ENCODE measurements at places on chromosomes 5 and 9. TPM values are rescaled to one million over a fixed set of nuclear protein-coding genes. Genes with fewer than 3 reads are reported as not detected.

- DNase-seq: peak; percentile 51
Observed at GRCh38 chr5:68436686-68437520, 221.3 kb downstream of the PIK3R1 start.

DNA sequence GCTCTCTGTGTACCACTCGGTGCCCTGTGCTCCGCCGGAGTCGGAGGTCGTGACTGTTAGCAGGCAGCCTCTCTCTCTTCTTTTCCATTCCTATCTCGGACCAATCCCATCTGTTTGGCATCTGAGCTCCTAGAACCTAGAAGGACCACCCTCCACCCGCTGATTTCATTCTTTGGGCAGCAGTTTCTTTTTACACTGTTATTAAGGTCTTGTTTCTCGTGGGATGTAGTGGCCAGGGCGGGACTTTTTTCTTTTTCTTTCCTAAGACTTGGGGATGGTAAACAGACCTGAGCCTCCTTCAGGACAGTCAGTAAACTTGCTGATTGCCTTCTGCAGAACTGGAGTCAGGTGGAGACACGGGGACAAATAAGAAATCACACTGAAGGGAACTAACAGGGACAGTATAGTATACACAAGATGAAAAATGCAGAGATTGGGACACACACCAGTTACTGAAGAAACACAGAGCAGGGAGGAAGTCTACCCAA, 500 bp downstream of the URM1 start:
- no peak for DNase-seq

DNA sequence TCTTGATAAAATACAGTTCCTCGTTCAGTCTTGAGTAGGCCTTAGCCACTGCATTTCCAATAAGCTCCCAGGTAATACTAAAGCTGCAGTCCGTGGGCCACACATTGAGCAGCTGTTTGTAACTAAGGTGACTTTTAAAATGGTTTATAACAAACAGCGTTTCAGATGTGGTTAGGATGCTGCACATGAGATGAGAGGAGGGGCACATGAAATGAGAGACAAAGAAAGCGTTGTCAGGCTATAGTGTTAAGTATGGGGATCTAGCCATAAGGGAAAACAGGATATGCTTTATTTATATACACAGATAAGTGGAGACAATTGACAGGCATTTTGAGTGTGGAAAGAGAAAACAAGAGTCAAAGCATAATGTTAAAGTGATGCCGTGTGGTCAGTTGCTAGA, 89.9 kb downstream of the PAM start:
- no peak for DNase-seq

DNA sequence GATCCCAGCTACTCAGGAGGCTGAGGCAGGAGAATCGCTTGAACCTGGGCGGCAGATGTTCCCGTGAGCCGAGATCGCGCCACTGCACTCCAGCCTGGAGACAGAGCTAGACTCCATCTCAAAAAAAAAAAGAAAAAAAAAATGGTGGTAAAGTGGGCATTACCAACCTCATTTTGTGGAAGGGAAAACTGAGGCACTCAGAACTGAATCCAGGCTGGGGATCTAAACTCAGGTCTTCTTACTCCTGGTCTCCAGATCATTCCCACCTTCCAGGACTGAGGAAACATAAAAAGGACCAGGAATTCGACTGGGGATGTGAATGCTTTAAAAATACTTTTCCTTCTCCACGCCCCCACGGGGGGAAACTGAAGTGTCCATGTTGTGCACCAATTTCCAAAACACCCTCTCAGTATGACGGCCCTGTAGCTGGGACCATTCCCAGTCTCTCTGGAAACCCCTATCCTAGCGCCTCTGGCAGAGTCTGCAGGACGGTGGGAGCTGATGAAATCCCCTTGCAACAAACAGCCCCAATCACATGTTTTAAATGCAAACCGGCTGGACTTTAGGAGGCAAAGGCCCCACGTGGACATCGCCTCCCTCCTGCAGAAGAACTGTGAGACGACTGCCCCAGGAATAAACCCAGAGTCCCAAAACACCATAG, 8.9 kb upstream of the AKNA start:
- peak; percentile 92 for DNase-seq

DNA sequence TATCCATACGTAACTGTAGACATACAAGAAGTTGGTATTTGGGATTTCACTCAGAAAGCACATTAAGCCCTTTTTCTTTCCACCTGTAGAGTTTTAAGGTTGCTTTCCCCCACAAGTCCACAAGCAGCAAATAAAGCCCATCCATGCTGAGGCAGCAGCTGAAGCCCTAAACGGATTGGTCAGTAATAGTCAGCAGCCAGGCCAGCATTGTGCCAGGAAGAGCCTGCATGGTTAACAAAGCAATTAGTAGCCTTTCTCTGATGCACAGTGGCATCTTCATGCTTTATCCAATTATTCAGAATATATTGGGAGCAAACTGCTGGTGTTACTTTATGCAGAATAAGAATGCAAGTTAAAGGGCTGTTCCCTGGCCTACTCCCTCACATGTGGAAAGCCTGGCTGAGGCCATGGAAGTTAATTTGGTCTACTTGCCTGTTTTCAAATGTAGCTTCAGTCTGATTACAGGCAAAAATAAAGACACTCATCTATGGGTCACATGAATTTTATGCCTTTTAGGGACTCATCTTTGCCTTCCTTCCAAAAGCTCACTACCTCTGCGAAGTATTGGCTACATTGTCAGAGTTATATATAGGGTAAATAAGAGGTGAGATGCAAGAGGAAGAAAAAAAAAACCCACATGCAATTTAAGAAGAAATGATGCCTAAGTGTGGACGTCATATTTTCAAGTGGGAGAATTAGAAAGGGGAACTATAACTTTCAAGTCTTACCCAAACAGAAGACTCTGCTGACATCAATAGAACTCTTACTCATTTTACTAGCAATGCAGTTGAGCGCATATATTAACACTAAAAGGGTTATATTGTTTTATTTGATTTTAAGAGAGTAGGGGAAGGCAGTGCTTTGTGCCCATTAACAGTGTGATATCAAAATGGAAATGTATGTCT, 15.9 kb downstream of the EBF1 start:
- DNase-seq: no peak

DNA sequence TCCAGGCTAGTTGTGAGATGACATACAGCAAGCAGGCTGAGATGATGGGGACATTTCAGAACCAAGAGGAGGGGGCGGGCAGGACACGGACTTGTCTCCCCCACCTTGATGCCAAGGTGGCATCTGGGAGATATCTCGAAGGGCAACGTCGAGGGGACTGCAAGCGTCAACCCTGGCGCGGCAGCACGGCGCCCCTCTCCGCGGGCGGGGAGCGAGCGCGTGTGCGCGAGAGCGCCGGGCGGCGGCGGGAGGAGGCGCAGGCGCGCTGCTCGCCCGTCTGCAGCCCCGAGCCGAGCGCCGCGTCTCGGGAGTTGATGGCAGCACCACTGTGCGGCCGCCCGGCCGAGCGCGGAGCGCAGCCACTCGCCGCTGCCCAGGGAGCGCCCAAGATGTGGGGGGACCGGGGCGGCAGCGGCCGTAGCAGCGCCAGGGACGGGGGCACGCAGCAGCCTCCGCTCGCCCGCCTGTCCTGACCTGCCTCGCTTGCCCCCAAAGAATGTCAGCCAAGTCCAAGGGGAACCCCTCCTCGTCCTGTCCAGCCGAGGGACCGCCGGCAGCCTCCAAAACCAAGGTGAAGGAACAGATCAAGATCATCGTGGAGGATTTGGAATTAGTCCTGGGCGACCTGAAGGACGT, at the start of gene PRR16:
Gene PRR16, plus strand, starts transcription at position 310 of the 636 bp plus-strand sequence.
- DNase-seq: peak; percentile 91

DNA sequence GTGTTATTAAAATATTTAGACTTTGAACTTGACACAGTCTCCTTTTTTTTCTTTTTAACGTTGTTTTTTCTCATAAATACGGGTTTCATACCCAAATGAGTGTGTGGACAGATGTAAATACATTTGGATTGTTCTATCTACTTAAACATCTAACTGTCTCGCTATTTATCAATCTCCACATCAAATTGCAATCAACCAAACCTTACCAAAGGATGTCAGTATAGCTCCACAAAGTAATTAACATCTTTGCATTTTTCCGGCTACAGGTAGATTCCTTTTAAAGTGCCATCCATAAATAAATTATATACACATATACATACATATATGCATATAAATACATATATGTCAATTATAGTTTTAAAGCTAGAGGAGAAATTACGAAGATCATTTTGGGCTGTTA, 705 bp upstream of the CDH10 start:
- no peak for DNase-seq

DNA sequence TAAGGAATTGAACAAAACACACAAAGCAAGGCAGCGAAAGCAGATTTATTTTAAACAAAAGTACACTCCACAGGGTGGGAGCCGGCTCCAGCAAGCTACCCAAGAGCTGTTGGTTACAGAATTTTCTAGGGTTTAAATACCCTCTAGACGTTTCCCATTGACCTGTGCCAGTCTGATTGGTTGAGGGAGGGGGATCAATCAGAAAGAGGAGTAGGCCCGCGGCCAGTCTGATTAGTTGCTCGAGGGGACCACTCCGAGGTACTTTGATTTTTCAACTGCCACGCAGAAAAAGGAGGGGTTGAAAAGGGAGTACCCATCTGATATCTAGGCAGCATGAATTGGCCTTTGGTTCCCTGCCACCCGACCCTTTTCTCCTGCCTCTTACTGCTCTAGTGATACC, 998 bp downstream of the SRP19 start:
- DNase-seq: no peak

GRCh38 chr5:86526811-86527348, 90.9 kb upstream of the COX7C start:
- no peak for DNase-seq

DNA sequence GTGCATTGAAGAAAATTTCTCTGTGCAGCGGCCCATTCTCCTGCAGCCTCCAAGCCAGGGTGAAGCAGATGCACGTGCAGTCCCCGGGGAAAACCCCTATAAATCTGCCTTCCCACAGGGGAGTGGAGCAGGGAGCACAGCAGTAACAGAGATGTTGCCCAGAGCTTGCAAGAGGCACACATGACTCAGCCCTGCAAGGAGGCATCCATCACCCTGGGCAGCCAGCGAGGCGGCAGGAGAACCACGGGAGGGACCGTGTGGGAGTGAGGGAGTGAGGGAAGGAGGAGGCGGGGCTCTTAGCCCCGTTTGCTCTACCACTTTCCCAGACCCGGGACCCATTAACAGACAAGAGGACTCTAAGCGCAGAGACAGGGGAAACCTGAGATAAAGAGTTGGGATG, 96.2 kb upstream of the ARAP3 start:
- no peak for DNase-seq

- no peak for DNase-seq
Observed at GRCh38 chr9:26462751-26463150, 429.9 kb downstream of the CAAP1 start.

- DNase-seq: no peak
Observed at GRCh38 chr9:16410601-16411280, 459.7 kb downstream of the BNC2 start.

DNA sequence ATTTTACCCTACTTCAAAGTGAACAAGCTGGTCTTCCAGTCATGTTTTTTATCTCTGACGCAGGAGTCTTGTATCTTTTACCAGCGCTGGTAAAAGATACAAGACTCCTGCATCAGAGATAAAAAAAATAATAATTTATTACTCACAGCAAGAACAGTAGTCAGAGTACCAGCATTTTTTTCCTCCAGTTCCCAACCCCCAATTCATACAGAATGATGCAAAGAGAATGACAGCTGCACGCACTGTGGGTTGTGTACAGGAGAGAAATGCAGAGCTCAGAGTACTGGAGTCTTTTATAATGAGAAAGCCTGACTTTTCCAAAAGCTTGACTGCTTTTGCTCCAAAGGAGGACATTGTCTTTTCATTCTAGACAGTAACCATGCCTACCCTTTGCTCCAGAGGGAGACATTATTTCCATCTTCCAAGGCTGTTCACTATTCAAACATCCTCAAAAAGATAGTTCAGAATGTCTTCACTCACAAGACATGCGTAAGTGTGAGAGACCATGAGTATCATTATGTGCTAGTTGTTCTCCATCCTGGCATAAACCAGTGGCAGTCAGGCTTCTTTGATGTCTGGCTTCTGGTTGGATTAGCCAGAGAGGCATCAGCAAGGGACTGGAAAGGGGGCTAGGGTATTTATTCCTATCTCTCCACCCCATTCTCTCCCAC, 14.3 kb upstream of the RANBP6 start:
- DNase-seq: no peak

DNA sequence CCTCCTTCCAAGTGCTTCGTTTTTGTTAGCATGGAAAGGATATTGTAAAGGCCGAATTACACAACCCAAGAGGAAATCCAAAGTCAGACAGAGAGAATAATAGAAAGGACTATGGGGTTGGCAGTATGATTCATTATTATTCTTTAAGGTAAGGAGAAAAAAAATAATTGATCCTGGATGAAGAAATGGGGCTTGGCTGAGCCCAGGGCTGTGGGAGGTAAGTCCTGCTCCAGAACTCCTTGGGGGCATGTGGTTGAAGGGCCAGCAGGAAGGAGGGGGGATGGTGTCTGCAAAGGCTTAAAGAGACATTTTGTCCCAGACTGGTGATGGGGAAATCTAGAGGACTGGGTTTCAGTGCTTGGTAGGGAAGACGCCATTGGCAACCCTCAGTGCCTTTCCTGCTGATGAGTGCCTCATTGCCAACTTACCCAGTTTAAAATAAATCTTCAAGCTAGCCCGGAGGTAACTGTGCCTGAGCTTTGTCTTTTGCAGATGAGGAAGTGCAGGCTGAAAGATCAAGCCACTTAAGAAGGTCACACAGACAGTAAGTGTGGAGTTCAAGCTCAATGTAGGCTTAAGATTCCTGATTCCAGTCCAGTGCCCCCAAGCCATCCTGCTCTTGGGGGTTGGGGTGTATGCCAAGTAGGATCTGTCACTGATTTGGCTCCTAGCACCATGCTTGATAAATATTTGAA, 30.2 kb downstream of the FOXI1 start:
- DNase-seq: no peak

DNA sequence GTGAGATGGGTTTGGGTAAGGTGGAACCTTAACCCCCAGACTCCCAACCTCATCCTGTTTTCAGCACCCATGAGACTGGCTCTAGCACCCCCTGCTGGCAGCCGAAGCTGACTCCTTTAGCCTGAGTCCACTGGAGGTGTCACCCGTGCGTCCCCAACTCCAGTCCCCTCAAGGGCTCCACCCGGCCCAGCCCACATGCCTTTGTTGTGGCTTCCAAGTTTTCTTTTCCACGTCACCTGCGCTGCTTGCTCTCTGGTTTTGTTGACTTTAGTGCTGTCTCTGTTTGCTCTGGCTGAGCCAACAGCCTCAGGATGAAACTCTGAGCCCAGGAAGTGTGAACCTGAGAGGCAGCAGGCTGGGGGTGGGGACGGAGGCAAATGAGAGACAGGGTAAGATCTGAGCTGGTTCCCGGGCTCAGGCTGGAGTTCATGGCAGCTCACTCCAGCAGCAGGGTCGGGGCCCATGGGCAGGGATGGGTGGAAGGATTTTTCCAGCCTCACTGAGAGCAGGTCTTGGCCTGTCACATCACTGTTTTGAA, 13.2 kb upstream of the AQP7 start:
- DNase-seq: peak; percentile 77

The NIPAL4 gene
- 0.55 TPM for total RNA-seq

The SEMA6A gene
- 31.6 TPM for total RNA-seq
